ENCODE measurements at places on chromosomes 1 and 21.

DNA sequence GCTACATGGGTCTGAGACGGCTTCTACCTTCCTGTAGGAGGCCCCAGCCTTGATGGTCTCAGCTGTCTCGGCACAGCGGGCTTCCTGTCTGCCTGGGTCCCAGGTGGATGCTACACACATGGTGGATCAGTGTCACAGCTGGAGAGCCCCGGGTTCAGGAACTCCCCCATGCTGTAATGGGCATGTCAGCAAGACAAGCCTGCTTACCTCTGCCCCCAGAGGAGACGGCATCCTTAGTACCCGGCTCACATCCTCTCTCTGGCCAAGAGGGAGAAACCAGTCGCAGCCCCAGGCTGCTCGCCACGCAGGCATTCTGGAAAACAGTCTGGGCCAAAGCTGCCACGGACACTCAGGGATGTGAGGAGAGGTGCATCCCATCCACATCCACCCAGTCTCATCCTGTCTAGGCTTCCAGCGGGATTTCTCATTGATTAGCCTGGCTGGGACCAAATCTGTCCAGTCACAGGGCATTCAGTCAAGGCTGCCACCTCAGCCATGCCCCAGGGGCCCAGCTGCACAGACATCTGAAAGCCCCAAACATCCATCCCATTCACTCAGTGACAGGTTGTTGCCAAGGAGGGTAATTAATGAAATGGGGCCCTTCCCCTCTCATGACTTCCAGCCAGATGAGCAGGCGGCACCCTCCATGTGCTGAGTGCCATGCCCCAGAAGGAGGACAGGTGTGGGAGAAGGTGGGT lies 10.5 kb downstream of the SNAP47 start:
- no peak overlapping the region for H3K4me3 ChIP-seq
- peaks cover 82% of the 10 kb centered on the region for H3K4me1 ChIP-seq
- no peaks in the 10 kb centered on the region for H3K27me3 ChIP-seq
- DNase-seq: no peak
- peaks cover 44% of the 10 kb centered on the region for H3K36me3 ChIP-seq

- peaks cover 39% of the 10 kb centered on the region for H3K36me3 ChIP-seq
- H3K4me3 ChIP-seq: no peak overlapping the region
- no peak overlapping the region for H3K27ac ChIP-seq
- H3K27me3 ChIP-seq: no peaks in the 10 kb centered on the region
These were observed 28.8 kb upstream of the MTF1 start for GRCh38 chr1:37888022-37888700.

GRCh38 chr21:35336534-35336933 lies 287.4 kb upstream of the RUNX1 start:
- no peak overlapping the region for H3K27ac ChIP-seq
- no peak overlapping the region for H3K4me3 ChIP-seq
- no peaks in the 10 kb centered on the region for H3K27me3 ChIP-seq
- H3K4me1 ChIP-seq: peaks cover 2% of the 10 kb centered on the region
- peaks cover 2% of the 10 kb centered on the region for H3K36me3 ChIP-seq

DNA sequence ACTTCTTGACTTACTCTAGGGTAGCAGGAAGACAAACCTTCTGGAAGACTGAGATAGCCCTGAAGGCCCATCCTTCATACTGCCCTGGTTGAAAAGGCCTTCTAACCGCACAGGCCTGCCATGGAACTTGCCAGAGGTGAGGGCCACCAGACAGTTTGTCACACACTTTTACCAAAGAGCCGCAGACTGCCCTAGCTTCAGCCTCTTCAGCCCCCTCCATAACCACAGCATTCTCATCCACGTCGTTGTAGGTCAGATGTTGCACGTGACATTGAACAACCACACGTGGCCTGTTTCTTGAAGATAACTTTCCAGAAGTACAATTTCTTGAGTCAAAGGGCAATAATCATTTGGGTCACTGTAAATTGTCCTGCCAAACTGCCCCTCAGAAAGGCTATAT lies 18.9 kb downstream of the ZNF362 start:
- H3K4me1 ChIP-seq: peaks cover 20% of the 10 kb centered on the region
- H3K4me3 ChIP-seq: no peak overlapping the region
- H3K27ac ChIP-seq: no peak overlapping the region
- H3K27me3 ChIP-seq: no peaks in the 10 kb centered on the region
- peaks cover 9% of the 10 kb centered on the region for H3K36me3 ChIP-seq

GRCh38 chr1:217770918-217771317 lies 139.8 kb downstream of the SPATA17 start:
- no peak overlapping the region for H3K27ac ChIP-seq
- H3K36me3 ChIP-seq: no peaks in the 10 kb centered on the region
- no peaks in the 10 kb centered on the region for H3K27me3 ChIP-seq
- H3K4me1 ChIP-seq: no peaks in the 10 kb centered on the region
- no peak for DNase-seq
- H3K4me3 ChIP-seq: no peak overlapping the region

- DNase-seq: no peak
- no peak overlapping the region for H3K4me3 ChIP-seq
- H3K36me3 ChIP-seq: peaks cover 37% of the 10 kb centered on the region
- no peaks in the 10 kb centered on the region for H3K27me3 ChIP-seq
- no peak overlapping the region for H3K27ac ChIP-seq
These were observed 11.8 kb upstream of the FUBP1 start for GRCh38 chr1:77990629-77991204.

DNA sequence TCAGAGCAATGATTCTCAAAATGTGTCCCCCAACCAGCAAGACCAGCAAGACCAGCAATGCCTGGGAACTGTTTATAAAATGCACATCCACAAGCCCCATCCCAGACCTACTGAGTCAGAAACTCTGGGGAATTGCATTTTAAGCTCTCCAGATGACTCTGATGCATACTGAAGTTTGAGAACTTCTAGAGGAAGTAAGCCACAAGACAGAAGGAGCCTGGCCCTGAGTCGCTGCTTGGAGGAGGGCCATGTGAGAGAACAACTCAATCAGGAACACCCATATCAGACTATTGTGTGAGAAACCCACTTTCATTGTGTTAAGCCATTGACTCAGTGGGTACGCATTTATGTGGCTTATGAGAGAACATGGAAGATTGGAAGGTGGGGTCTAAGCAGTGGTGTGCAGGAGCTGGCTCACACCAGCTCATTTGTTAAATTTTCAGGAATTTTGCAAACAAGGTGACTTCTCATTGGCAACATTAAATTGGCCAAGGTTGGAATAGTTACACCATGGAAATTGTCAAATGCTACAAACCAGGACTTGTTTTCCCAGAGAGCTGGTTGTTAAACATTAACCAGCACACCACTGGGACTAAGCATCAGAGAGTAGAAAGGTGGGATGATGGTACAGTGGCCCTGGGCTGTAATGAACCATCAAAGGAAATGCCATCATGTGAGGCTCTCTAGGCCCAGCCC lies 38.9 kb downstream of the ATP1A1 start:
- peaks cover 24% of the 10 kb centered on the region for H3K4me1 ChIP-seq
- H3K36me3 ChIP-seq: peaks cover 17% of the 10 kb centered on the region
- H3K27ac ChIP-seq: no peak overlapping the region
- no peaks in the 10 kb centered on the region for H3K27me3 ChIP-seq
- H3K4me3 ChIP-seq: no peak overlapping the region

DNA sequence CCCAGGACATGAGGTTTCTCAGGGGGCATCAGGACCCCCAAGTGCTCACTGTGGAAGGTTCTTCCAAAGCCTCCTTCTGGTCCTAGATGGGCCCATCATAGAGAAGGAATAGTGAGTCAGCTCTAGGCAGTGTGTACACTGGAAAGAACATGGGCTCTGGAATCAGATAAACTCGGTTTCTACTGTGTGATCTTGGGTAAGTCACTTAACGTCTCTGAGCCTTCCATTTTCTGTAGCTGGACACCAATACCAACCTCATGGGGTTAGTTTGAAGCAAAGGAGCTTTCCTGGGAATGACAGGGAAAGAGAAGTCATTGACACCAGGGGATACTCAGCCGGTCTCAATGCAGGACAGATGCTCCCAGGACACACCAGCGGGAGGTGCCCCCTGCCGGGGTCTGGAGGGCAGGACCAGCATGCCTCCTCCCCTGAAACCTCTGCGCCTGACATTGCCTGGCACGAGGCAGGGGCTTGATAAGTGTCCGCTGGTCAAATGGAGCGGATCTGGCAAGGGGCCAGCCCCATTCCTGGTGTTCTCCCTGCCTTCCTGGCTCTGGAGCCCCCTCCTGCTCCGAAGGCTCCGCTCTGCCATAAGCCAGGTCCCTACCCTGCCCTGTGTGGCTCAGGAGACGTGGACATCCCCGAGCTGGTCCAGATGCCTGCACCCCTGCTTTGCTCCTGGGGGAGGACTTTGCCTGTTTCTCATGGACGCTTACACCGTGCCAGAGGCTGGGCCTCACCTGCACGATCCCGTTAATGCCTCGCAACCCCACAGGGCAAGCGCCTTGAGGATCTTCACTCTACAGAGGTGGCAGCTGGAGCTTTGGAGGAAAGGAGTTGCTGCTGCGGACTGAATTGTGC lies 52.8 kb downstream of the EDN2 start:
- H3K27ac ChIP-seq: no peak overlapping the region
- DNase-seq: no peak
- no peaks in the 10 kb centered on the region for H3K4me1 ChIP-seq
- H3K36me3 ChIP-seq: no peaks in the 10 kb centered on the region
- no peak overlapping the region for H3K4me3 ChIP-seq
- H3K27me3 ChIP-seq: peaks cover 20% of the 10 kb centered on the region

- peaks cover 20% of the 10 kb centered on the region for H3K4me1 ChIP-seq
- peaks cover 21% of the 10 kb centered on the region for H3K27me3 ChIP-seq
- no peak overlapping the region for H3K27ac ChIP-seq
These were observed 3.3 kb downstream of the ZBTB18 start for GRCh38 chr1:244054247-244054923.

DNA sequence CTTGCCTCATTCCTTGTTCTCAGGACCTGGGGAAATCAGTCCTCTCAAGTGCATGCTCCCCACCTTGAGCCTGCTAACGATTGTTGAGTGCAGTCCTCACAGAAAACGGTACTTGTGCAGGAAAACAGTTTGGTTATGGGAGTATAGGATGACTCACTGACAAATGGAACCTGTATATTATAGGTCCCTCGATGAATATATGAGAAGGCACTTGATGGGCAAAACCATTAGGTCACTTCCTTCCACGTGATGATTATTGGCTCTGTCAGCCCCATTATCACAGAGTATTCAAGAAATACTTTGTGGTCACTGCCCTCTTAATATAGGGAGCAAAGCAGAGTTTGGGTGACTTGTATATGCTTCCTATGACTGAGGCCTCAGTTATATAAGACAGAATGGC lies 6.2 kb downstream of the CCDC17 start:
- no peak overlapping the region for H3K27ac ChIP-seq
- no peak for DNase-seq
- no peak overlapping the region for H3K4me3 ChIP-seq
- H3K36me3 ChIP-seq: peaks cover 61% of the 10 kb centered on the region
- no peaks in the 10 kb centered on the region for H3K27me3 ChIP-seq
- no peaks in the 10 kb centered on the region for H3K4me1 ChIP-seq

DNA sequence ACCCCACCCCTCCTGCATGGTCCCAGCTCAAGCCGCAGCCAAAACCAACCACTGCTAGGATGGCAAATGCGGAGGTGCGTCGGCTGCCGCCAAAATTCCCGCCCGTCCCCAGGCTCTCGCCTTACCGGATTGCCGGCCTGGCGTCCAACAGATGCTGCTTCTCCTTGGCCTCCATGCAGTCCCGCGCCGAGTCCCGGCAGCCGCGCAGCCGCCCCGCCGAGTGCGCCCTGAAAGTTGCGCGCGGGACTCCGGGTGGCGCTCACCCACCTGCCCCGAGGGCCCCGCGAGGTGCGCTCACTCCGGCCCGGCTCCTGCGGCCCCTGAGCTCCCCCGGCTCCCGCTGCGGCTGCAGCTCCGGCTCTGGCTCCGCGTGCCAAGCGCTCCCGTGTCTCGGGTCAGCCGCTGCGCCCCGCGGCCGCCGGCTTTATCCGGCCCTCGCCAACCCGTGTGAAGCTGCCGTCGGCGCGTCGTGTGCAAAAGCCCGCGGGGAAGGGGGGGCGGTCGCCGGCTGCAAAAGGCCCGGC lies at the start of gene SLC30A2:
SLC30A2 (minus strand) TSS at position 397 of the 524 bp plus-strand sequence; CDS start at position 175, 222 bp downstream.
- H3K27me3 ChIP-seq: peaks cover 70% of the 10 kb centered on the region
- H3K36me3 ChIP-seq: no peaks in the 10 kb centered on the region
- no peak within 1 kb of the TSS for H3K4me3 ChIP-seq
- no peak for DNase-seq
- peaks cover 3% of the 10 kb centered on the region for H3K4me1 ChIP-seq

DNA sequence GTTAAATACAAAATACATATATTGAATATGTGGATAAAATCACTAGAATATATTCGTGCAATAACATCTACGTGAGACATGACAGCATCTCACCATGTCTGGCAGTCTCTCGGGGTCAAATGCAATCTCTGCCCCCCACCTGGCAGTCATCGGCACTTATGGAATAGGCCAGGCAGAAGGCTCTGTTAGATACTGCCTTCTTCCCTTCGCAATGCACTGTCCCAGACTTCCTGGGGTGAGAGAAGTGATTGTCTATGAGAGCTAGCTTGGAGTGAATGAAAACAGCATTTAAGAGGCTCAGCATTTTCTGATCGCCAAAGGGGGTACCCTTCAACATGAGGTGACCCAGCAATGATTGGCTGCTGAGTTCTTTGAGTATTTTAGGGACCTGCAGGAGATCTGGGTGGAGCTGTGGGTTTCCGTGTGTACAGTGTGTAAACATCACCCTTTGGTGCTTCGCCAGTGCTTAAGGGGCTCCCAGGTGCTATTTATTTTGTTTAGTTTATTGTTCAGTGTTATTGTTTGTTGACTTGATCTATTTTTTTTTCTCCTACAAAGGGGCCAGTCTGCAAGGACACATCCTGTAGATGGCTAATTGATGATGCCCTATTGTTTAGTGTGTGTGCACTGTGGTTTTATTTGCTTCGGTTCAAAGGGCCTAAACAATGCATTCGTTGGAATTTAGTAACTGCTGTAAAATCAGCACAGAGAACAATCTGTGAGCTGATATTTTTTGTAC lies 10.2 kb downstream of the ERG start:
- no peak overlapping the region for H3K27ac ChIP-seq
- H3K27me3 ChIP-seq: peaks cover 20% of the 10 kb centered on the region

GRCh38 chr1:60558236-60558635 lies 484.7 kb upstream of the C1orf87 start:
- H3K4me1 ChIP-seq: no peaks in the 10 kb centered on the region
- no peaks in the 10 kb centered on the region for H3K36me3 ChIP-seq
- no peaks in the 10 kb centered on the region for H3K27me3 ChIP-seq
- no peak overlapping the region for H3K4me3 ChIP-seq
- no peak for DNase-seq

GRCh38 chr1:12496154-12496961 lies 121.7 kb downstream of the DHRS3 start:
- H3K27me3 ChIP-seq: no peaks in the 10 kb centered on the region
- no peak overlapping the region for H3K27ac ChIP-seq
